Stimulated activated CD8-positive, alpha-beta memory T cell treated with anti-CD3 and anti-CD28 coated beads, Interleukin-4, amount 100 ng/mL, for 1 hour (primary cell): ENCODE measurements at places on chromosomes 5 and 9.

- DNase-seq: no peak
Observed at GRCh38 chr5:90135779-90136378, 273.7 kb downstream of the CETN3 start.

- DNase-seq: no peak
Observed at GRCh38 chr5:154193701-154194121, 3.2 kb downstream of the GALNT10 start.

- no peak for DNase-seq
Observed at GRCh38 chr9:20028849-20029231, 240.0 kb upstream of the SLC24A2 start.

DNA sequence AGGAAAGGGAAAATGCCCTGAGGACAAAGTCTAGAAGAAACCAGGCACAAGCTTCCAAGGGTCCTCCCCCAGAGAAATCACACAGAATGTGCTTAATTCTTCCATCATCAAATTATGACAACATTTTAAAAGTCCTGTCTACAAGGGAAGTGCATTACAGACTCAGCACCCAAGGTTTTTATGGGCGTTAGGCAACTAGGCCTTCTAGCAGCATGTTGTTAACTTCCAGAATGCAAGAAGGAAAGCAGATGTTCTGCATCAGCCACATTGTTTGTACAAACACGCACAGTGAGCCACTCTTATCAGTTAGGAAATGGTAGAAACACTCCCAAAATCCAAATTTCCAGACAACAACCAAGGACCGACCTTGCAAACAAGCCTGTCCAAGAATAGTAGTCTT is 26.5 kb downstream of the SMC5 start:
- DNase-seq: no peak

- DNase-seq: no peak
Observed at GRCh38 chr5:1330146-1330846, 14.6 kb downstream of the CLPTM1L start.
